Ovary (tissue), 10 donors: ENCODE measurements at places on chromosomes 4 and X. TPM values are rescaled to one million over a fixed set of nuclear protein-coding genes. Genes with fewer than 3 reads are reported as not detected.

- DNase-seq = no peak
- H3K4me3 ChIP-seq = no peak overlapping the region
- H3K27me3 ChIP-seq = no peaks in the 10 kb centered on the region
Measured at GRCh38 chr4:26237916-26238315, 82.9 kb upstream of the RBPJ start.

The FGF13 gene
- 5.7 TPM for polyA plus RNA-seq

DNA sequence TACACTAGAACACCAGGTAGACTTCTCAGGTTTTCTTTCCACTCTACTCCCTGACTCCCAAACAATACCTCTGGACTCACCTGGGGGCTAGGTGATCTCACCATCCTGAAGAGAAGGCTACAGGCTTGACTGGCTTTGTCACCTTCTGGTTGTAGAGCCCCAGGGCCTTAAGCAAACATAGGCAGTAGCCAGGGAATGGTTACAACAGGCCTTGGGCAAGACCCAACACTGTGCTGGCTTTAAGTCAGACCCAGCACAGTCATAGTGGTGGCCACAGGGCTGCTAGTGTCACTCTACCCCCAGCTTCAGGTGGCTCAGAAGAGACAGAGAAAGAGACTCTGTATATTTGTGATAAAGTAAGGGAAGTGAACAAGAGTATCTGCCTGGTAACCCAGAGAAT, 118.1 kb upstream of the EMCN start:
- H3K4me3 ChIP-seq = no peak overlapping the region
- no peaks in the 10 kb centered on the region for H3K4me1 ChIP-seq
- DNase-seq = no peak
- no peak overlapping the region for H3K27ac ChIP-seq
- no peaks in the 10 kb centered on the region for H3K27me3 ChIP-seq

GRCh38 chr4:133584714-133585113, 435.6 kb downstream of the PCDH10 start:
- H3K36me3 ChIP-seq = no peaks in the 10 kb centered on the region
- no peaks in the 10 kb centered on the region for H3K4me1 ChIP-seq
- no peaks in the 10 kb centered on the region for H3K27me3 ChIP-seq
- no peak overlapping the region for H3K4me3 ChIP-seq

DNA sequence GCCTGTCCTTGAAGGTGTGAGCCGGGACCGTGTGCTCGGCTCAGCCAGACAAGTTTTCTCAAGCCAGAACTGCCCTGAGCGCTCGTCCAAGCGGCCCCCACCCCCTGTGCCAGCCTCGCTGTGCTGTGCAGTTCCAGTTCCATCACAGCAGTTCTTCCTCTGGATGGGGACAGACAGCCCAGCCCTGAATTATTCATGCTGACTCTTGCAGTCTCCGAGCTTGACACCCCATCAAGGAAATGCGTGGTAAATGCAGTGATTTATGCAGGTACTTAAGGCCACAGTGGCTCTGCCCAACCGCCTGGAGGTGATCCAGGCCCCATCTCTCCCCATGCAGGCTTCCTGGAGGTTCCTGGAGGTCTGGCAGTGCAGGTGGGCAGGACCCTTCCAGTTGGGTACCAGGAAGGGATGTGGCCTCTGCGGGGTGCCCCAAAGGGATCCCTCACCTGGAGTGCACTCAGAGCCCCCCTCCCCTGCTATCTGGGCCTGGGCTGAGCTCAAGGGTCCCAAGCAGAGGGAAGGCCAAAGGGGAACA, 44.8 kb upstream of the HMX1 start:
- H3K4me3 ChIP-seq = no peak overlapping the region
- H3K4me1 ChIP-seq = no peaks in the 10 kb centered on the region
- H3K27ac ChIP-seq = no peak overlapping the region
- H3K36me3 ChIP-seq = no peaks in the 10 kb centered on the region
- H3K27me3 ChIP-seq = no peaks in the 10 kb centered on the region

The STATH gene
- polyA plus RNA-seq = not detected

The ARHGEF6 gene
- 13.6 TPM for polyA plus RNA-seq

The SPP1 gene
- polyA plus RNA-seq = 20.8 TPM

The HSD17B13 gene
- 0.36 TPM for polyA plus RNA-seq

The FABP2 gene
- not detected for polyA plus RNA-seq

- H3K36me3 ChIP-seq = no peaks in the 10 kb centered on the region
- H3K27ac ChIP-seq = no peak overlapping the region
- H3K4me3 ChIP-seq = no peak overlapping the region
- H3K27me3 ChIP-seq = no peaks in the 10 kb centered on the region
Measured at GRCh38 chrX:53882331-53882730, 161.9 kb downstream of the PHF8 start.

DNA sequence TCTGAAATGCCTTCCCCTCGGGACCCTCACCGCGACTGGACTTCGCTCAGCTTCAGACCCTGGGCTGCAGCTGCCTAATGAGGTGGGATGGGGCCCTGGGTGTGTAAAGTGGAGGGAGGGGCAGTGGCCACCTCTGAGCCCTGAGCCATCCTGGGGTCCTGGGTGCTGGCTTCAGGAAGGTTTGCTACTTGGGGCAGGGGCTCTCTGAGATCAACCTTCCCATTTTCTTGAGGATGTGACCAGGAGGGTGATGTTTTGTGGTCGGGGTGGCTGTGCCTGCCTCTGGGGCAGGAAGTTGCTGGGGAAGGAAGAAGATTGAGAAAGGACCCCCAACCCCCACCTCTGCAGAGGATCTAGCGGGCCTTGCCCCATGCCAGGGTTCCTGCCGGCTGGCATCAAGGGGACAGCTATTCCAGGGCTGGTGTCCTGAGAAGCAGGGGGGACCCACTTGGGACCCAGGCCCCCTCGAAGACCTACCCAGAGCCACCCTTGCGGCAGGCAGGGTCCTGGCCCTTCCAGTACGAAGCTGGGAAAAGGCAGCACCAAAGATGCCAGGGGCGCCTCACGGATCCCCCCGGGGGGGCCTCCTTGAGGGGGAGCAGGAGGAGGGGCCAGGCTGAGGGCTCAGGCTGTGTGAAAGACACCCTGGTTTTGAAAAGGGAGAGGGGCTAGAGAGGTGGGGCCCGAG, 6.5 kb downstream of the SH3BP2 start:
- no peak overlapping the region for H3K4me3 ChIP-seq
- peaks cover 22% of the 10 kb centered on the region for H3K4me1 ChIP-seq

DNA sequence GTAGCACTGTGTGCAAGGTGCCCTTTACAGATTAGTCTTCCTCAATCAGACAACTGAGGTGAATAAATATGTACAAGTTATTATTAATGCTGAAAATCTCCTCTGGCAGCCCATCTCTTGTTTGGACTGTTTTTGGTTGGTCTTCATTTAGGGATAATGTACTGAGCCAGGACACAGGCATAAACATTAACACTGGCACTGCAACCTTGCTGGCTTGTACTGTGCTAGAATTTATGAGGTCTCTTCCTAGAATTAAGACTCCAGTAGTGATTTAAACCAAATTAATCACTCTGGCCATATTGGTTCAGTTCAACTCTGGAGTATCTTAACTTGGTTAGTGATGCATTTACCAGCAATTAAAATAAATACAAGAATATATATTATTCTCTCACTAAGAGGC, 244.7 kb upstream of the GK2 start:
- H3K4me3 ChIP-seq = no peak overlapping the region
- DNase-seq = no peak
- H3K36me3 ChIP-seq = no peaks in the 10 kb centered on the region
- no peaks in the 10 kb centered on the region for H3K27me3 ChIP-seq
- H3K4me1 ChIP-seq = no peaks in the 10 kb centered on the region
- H3K27ac ChIP-seq = no peak overlapping the region

The HSFX2 gene
- 0.70 TPM for polyA plus RNA-seq
